ENCODE measurements at places on chromosomes 7 and 10. TPM values are rescaled to one million over a fixed set of nuclear protein-coding genes. Genes with fewer than 3 reads are reported as not detected.
A peak's percentile ranks its signal among the peaks of the same experiment; 100 is the strongest.

SCRN1 gene
- 2.0 TPM for total RNA-seq

NPFFR1 gene
- total RNA-seq: not detected

C7orf33 gene
- not detected for total RNA-seq

DNA sequence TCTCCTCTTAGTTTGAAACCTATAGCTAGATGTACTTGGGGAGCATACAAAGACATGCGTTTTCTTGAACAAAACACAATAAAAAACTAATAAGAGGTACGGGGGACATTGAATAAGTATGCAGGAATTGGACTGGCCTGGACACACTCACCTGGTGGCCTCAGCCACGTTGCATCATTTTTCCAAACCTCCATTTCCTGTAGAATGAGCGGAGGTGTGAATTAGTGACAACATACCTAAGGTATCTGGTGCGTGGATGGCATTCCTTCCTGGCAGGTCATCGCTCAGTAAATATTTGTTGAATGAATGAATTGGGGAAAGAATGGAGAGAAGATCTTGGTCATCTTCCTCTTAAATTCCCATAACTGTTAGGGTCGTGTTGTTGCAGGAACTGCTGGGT, 103.2 kb upstream of the CTBP2 start:
- DNase-seq: no peak

- DNase-seq: no peak
Observed at GRCh38 chr10:76213876-76214275, 782.5 kb downstream of the LRMDA start.

DNA sequence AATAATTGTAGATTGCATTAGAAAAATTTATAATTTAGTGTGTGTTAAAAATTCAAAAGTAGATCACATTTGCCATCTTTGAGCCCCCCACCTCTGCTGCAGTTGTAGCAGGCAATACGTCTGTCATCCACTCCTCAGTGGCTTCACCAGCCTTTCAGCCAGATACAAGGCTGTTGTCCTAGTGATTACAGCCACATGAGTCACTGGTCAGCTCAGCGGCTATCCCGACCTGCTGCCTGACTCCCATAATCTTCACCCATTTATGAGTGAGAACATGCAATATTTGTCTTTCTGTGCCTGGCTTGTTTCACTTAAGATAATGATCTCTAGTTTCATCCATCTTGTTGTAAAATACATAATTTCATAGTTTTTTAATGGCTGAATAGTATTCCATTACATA, 9.2 kb downstream of the OR2A5 start:
- DNase-seq: no peak

- no peak for DNase-seq
Observed at GRCh38 chr7:108415821-108416536, 40.3 kb downstream of the NRCAM start.

GRCh38 chr10:13440185-13441061, 88.4 kb downstream of the BEND7 start:
- DNase-seq: peak; percentile 62

GRCh38 chr7:99489235-99489634, 10.8 kb downstream of the ZNF394 start:
- DNase-seq: no peak

DNA sequence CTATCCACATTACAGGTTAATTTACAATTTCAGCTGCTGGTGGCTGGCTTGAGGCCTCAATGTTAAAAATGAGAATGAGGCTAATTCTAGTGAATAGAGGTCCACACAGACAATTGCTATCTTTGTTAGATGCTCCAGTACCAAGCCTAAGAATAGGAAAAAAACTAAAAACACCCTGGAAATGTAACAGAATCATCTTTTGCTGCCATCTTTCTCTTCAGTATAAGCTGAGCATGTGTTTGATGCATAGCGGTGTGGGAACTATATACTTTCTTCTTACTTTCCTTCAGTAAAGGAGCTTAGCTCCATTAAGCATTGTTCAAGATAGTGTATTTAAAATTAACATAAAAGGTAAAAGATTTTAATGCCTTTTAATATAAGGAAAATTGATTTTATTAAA, 5.6 kb downstream of the TMEM229A start:
- DNase-seq: no peak

DNA sequence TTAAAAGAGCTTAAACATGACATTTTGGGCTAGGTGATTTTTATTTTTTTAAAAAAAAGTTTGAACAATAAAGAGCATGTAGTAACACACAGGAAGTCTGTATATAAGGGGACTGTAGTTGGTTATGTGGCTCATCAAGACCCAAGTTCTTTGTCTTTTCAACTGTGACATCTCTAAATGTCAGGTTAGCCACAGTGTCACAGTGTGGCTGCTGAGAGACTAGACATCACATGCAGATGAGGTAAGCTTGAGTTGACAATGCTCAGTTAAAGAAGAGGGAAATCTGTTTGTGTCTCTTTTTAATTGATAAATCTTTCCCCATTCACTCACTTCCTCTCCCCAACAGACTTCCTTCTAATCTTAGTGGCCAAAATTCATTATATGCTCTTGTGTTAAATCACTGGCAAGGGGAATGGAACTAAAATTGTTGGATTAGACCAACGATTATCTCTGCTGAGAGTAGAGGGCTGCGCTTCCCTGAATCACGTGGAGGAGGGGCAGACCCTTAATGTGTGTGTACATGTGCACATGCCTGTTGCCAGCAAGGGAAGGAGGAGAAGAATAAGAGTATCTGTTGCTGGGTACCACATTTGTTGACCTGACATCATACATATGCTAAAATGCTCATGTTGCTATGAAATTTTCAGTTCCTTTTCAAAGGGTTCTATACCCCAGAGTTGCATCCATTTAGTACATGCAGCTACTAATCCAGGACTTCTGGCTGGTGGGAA, 78.3 kb downstream of the MMRN2 start:
- no peak for DNase-seq

All from activated CD4-positive, alpha-beta memory T cell treated with anti-CD3 and anti-CD28 coated beads, Interleukin-2, amount 10 ng/mL, durations not matched to agents 7 days and 5 days (primary cell).